ENCODE measurements at places on chromosomes 7 and 10.

GRCh38 chr7:36795451-36796021 lies 71.2 kb upstream of the AOAH start:
- no peak for DNase-seq

GRCh38 chr10:5594271-5595049 lies 69.7 kb downstream of the CALML3 start:
- DNase-seq = no peak

- DNase-seq = no peak
Observed at GRCh38 chr7:1385809-1386622, 73.3 kb downstream of the MICALL2 start.

DNA sequence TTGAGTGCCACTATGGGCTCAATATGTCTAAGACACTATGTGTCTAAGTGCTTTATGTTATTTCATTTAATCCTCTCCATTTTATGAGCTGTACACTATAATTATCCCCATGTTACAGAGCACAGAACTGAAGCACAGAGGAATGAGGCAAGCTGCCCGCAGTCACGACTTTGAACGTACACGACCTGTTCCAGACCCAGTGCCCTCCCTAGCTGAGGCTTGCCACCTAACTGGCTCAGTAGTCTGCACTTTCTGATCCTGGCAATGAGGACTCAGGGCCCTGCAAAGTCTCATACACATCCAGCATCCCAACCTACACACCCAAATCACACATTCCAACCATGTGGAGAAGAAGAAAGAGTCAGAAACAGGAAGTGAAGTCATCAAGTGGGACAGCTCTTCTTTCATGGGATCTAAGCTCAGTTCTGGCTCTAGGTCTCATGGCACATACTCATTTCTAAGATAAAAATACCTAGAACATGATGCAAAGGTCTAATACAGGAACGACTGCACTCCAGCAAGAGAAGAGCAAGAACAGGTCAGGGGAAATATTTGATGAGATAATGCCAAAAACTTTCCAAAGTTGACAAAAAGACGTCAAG lies 42.4 kb upstream of the DDC start:
- no peak for DNase-seq

GRCh38 chr7:66683770-66684123 lies 55.1 kb downstream of the KCTD7 start:
- no peak for DNase-seq
